ENCODE measurements at places on chromosomes 2 and 18.
A peak's percentile ranks its signal among the peaks of the same experiment; 100 is the strongest.

DNA sequence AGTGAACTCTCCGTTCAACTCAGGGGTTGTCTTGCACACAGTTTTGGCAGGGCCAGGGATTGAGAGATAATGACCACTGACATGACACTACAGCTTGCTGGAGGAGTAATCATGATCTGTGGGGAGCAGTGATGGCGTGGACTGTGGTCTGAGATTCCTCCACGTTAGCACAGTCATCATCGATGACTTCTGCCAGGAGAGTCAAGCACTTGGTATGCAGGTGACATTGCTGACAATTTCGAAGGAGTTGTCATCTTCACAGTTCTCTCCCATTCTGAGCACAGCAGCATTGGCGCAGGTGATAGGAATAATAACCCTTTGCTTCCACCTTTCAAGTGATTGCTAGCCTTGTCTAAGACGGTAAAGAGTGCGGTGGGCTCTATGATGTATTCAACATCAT, 79.8 kb downstream of the SGPP2 start:
- ATAC-seq, result no peak

DNA sequence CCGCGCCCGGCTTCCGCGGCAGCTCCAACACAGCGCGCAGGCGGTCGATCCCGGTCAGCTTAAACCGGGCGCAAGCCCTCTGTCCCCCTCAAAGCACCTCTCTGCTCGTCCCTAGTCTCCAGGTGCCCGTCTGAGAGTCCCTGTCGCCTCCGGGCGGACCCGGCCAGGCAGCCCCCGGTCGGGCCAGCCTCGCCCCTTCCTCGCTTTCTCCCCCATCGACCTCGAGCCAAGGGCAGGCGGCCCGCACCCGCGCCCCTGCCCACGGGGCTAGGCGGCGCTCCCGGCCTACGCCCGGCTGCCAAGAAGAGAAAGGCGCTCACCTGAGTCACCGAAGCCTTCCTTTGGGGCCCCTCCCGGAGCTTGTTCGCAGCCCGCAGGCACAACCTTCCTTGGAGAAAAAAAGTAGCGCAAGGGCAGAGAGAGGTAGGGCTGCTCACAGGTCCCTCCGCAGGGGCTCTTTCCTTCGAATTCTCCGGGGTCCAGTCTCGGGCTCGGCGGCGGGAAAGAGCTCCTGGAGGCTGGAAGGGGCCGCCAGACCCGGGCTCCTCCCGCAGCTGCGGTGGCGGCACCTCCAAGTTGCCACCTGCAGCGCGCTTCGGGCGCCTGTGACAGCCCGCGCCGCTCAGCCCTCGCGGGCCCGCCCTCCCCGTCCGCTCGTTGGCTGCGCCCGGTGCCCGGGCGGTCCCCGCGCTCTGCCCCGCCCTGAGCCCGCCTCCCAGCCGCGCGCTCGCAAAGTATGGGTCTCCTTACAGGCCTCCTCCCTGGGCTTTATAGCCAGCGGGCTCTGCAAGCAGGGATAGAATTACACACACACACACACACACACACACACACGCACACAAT, 86.5 kb upstream of the EPB41L3 start:
- peak; percentile 63 for ATAC-seq

- no peak for ATAC-seq
Measured at GRCh38 chr2:178949584-178949983, 100.4 kb downstream of the CCDC141 start.

- ATAC-seq, result no peak
Measured at GRCh38 chr2:205969584-205969983, 116.4 kb downstream of the INO80D start.

- peak; percentile 42 for ATAC-seq
Measured at GRCh38 chr2:101704816-101705578, 7.5 kb downstream of the MAP4K4 start.

GRCh38 chr18:77167251-77167650, 34.7 kb upstream of the MBP start:
- no peak for ATAC-seq

- ATAC-seq, result peak; percentile 24
Measured at GRCh38 chr18:38751211-38751610, 1185.6 kb upstream of the CELF4 start.

DNA sequence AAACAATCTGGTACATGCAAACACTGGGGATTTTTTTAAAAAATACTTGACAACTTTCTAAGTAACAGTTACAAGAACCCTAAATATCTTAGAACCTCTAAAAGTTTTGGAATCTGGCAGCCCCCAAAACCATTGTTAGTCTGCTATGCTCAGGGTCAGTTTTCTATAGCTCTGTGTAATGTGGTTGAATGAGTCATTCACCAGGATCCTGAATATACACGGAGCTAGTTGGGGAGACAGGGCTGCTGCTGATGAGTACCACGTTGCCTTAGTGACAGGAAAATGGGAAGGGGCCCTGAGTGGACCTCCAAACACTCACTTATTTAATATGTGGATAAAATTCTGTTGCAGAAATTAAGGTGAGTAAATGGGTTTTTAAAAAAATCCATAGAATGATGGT, 36.9 kb upstream of the TANC1 start:
- ATAC-seq, result no peak

GRCh38 chr18:58476516-58477256, 152.2 kb downstream of the ALPK2 start:
- ATAC-seq, result no peak

GRCh38 chr18:24840051-24840450, 379.6 kb downstream of the HRH4 start:
- no peak for ATAC-seq

- no peak for ATAC-seq
Measured at GRCh38 chr18:48138210-48138609, 207.8 kb upstream of the SMAD2 start.

DNA sequence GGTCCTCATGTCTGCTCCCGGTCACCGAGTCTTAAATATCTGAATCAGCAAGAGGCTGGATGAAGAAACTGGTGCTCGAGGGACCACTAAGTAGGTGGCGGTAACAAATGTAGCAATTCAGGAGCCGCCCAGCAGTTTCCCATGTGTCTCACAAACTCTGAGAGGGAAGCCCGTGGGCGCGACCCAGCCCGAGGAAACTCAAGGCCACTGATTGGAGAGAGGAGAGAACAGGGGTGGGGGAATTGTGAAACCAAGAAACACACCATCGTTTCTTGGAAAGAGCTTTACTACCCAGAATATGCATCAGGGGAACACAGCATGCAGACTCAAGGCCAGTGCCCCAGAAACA, 10.8 kb downstream of the MLPH start:
- ATAC-seq, result no peak

DNA sequence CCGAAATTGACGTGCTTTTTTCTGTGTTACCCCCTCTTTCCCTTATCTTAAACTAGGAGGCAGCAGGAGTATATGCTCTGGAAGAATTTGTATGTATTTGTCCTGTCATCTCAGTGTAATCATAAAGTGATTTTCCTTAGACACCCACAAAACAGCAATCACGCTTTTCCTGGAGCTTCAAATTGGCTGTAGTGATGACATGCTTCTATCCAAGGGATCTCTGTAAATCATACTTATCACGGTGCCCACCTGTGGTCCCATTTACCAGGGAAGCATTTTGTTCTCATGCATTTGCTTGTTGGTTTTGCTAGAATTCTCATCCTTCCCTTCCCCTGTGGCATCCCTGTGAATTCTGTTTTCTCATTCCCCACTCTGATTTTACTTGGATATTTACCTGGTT, 220.8 kb upstream of the THUMPD2 start:
- ATAC-seq, result no peak

DNA sequence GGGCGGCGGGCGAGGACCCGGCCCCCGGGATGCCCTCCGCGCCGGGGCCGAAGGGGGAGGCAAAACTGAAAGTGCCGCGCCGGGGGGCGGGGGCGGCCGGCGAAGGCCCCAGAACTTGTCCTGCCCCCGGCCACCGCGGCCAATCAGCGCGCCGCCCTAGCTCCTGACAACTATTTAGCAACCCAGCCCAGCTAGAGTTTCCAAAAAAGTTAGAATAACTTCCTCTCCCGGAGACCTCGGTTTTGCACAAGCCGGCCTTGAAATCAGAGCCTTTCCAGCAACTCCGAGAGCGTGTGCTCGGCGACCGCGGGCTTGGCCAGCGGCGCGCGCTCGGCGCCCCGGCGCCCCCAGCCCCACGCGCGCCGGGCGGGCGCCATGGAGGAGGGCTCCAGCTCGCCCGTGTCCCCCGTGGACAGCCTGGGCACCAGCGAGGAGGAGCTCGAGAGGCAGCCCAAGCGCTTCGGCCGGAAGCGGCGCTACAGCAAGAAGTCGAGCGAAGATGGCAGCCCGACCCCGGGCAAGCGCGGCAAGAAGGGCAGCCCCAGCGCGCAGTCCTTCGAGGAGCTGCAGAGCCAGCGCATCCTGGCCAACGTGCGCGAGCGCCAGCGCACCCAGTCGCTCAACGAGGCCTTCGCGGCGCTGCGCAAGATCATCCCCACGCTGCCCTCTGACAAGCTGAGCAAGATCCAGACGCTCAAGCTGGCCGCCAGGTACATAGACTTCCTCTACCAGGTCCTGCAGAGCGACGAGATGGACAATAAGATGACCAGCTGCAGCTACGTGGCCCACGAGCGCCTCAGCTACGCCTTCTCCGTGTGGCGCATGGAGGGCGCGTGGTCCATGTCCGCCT, at the start of gene TWIST2:
Gene TWIST2, plus strand, starts transcription at position 245 of the 850 bp plus-strand sequence. Its CDS starts 131 bp downstream, at position 376.
- no peak for ATAC-seq

DNA sequence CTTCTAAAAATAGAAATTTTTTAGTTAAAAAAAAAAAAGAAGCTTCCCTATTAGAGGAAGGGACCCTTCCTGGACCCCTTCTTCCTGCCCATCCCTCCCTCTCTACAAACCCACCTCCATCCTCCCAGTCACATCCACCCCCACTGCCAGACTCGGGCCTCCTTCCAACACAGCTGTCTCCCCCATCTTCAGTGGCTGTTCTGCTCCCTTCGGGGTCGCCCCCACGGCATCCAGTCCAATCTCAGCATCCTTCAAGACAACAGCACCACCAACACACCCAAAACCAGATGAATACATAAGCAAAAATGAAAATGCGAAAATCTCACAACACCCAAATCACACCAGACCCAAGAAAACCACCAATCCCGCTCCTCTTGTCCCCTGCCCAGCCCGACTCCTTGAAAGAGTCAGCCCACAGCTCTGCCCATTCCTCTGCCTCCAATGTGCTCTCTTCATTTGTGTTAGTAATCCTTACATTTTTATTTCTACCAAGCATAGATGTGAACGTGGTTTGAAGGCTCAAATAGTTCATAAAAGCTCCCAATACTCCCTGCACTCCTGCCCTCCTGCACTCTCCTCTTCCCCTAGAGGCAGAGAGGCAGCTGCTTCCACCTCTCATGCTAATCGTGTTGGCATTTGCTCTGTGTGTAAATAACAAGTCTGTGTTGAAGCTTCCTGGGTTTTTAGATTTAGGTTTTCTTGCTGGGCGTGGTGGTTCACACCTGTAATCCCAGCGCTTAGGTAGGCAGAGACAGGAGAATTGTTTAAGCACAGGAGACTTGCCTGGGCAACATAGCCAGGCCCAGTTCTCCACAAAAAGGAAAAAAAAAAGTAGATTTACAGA, 37.0 kb downstream of the MAL start:
- ATAC-seq, result peak; percentile 18

- ATAC-seq, result peak; percentile 98
Measured at GRCh38 chr2:144183727-144184126, 336.2 kb downstream of the ZEB2 start.

DNA sequence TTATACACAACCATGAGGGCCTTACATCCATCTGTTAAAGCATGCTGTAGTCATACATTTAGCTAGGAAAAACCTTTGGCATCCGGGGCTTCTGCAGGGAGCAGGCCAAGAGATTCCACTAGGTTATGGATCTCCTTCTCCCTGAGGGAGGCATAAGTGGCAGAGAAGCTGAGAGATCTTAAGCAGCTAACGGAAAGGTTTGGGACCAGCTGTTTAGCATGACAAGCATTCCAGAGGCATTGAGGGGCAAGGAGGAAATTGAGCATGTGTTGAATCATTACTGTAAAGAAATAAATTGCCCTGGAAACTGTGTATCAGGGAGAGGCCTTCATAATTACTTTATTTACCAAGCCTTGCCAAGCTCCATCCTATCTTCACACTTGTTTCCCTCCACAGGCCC, 643.1 kb downstream of the CNTNAP5 start:
- ATAC-seq, result no peak

DNA sequence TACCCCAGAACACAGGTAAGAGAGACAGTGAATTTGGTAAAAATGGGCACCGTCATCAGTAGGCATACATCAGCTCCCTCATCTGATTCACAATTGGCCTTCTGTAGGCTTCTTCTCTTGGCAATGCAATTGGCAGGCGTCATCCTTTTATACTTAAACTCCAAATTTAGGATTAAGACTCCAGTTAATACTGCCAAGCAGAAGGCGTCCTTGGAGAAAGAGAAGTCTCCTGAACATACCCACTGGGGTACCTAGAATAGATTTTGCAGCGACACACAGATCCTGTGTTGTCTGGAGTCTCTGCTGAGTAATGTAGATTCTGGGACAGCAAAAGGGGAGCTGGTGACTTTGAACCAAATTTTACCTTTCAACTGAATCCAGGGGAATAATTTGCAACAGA, 592 bp upstream of the METAP1D start:
- ATAC-seq, result no peak

DNA sequence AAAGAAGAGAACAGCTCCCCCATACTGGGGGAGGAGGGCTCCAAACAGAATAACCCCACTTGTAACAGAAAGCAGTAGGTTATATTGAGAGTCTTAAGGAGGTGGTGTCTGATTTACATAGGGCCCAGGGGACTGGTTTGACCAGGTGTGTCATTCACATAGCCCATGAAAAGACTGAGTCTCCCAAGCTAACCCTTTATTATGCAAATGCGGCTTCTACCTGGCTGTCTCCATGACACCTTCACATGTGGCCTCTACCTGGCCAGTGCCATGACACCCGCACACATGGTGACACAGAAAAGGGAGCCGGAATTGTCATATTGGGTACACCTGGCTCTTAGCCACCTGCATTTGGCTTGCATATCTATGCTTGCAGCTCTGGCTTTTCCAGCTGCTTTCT, 1057.2 kb upstream of the PIK3C3 start:
- ATAC-seq, result no peak

DNA sequence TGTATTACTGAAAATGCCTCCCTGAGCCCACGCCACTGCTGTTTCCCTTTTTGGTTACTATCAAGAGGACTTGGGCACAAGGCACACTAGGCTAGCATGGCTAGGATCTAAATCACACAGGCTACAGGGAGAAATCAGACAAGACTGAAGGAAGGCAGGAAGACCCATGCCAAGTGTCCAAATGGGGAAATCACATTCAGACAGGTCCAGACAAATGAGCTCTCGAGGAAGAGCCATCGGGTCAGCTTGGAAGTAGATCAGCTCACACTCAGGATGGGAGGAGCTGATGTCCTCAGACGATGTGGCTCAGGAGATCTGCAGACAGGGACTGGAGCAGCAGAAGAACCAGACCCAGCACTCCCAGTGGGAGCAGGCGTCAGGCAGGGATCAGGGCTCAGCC, 113.2 kb downstream of the COL6A3 start:
- ATAC-seq, result no peak

- ATAC-seq, result no peak
Measured at GRCh38 chr2:125698280-125698679, 957.7 kb upstream of the GYPC start.

GRCh38 chr18:43031169-43031568, 84.3 kb downstream of the RIT2 start:
- no peak for ATAC-seq

Data from activated CD4-positive, CD25-positive, alpha-beta regulatory T cell treated with anti-CD3 and anti-CD28 coated beads, Interleukin-2, amount 50 U/mL, for 24 hours (primary cell).